ENCODE measurements at places on chromosomes 12 and 14. TPM values are rescaled to one million over a fixed set of nuclear protein-coding genes. Genes with fewer than 3 reads are reported as not detected.

The FAM181A gene
- not detected for total RNA-seq

The CCDC177 gene
- 3.7 TPM for total RNA-seq

The SMIM41 gene
- not detected for total RNA-seq

The KRT71 gene
- 0.77 TPM for total RNA-seq

The PPP4R4 gene
- 10.0 TPM for total RNA-seq

The LRRC74A gene
- not detected for total RNA-seq

The SLC10A1 gene
- total RNA-seq = not detected

The SLC22A17 gene
- total RNA-seq = 65.6 TPM

The OTX2 gene
- total RNA-seq = 538 TPM

The NEDD1 gene
- 34.3 TPM for total RNA-seq

The B4GALNT1 gene
- total RNA-seq = 9.6 TPM

The SSTR1 gene
- 3.2 TPM for total RNA-seq

The GPR84 gene
- total RNA-seq = 0.16 TPM

The SDR9C7 gene
- 0.38 TPM for total RNA-seq

The TRIAP1 gene
- total RNA-seq = 11.1 TPM

The SIX6 gene
- total RNA-seq = 44.8 TPM

The WIF1 gene
- 284 TPM for total RNA-seq

The DDX23 gene
- 82.1 TPM for total RNA-seq

The POTEG gene
- not detected for total RNA-seq

The TCL1B gene
- total RNA-seq = not detected

The TMPRSS12 gene
- not detected for total RNA-seq

The GLIPR1L1 gene
- total RNA-seq = not detected

The GDF3 gene
- total RNA-seq = not detected

The TMEM30B gene
- total RNA-seq = 6.3 TPM

The CLEC6A gene
- 0.27 TPM for total RNA-seq

The NELL2 gene
- total RNA-seq = 195 TPM

The PPM1H gene
- 17.2 TPM for total RNA-seq

The FAM186B gene
- 0.44 TPM for total RNA-seq

The BRAP gene
- 25.7 TPM for total RNA-seq

The ALX1 gene
- 13.0 TPM for total RNA-seq

The POTEM gene
- total RNA-seq = not detected

The LPCAT3 gene
- 14.7 TPM for total RNA-seq

The INHBE gene
- not detected for total RNA-seq

The ANG gene
- 5.1 TPM for total RNA-seq

The IAPP gene
- total RNA-seq = not detected

The PMEL gene
- total RNA-seq = 363 TPM

The REP15 gene
- 1.4 TPM for total RNA-seq

The OR6C2 gene
- total RNA-seq = not detected
